ENCODE measurements at places on chromosomes 6 and 20.

DNA sequence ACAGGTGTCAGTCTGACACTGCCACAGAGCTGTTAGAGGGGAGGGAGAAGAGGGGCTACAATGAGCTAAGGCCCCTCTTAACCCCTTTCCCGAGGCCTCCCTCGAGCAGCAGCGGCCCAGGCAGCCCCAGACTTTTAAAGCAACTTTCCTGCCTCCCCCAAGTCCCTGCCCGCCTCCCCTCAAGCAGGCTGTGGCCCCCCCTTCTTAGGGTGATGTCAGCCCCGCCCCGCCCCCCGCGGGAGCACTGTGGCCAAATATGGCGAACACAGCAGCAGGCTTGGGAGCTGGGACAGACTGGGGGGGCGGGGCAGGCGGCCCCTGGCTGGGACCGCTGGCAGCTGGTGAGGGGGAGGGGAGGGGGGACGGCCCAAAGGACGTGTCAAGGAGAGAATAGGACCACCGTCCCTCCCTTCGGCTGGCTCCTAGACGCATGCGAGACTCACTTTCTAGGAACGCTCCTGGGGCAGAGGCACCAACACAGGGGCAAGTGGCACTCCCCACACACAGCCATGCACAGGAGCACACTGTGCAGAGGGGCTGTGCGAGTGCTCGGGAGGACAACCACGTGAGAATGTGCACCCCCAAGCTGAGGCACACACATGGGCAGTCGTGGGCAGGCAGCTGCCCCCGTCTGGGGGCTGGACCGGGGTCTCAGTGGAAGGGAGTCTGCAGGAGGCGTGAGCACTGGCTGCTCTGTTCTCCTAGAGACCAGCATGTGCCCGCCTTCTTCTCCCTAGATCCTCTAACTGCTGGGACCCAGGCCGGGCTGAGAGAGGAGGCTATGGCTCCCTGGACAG, 6.7 kb downstream of the TEAD3 start:
- DNase-seq = no peak

DNA sequence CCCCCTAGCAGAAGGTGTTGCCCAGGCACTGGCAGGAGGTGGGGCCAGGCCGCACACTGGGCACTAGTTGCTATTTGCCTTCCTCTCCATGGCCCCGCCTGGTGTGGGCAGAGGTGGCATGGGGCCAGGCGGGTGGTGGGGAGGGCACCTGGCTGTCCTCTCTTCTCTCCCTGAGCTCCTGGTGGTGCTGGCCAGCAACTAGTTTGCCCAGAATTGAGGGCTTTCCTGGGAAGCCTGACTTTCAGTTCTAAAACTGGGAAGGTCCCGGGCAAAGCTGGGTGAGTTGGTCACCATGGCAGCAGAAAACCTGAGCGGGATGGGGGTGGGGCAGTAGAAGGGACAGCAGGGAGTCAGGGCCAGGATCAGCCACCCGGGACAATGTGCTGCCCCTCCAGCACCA, 48.2 kb downstream of the RBM38 start:
- DNase-seq = no peak

- no peak for DNase-seq
Measured at GRCh38 chr6:5667737-5668136, 339.0 kb downstream of the NRN1 start.

- no peak for DNase-seq
Measured at GRCh38 chr6:40431706-40432105, 155.5 kb downstream of the LRFN2 start.

- no peak for DNase-seq
Measured at GRCh38 chr20:10367693-10367942, 66.4 kb downstream of the MKKS start.

- no peak for DNase-seq
Measured at GRCh38 chr20:32918296-32918695, 59.6 kb downstream of the EFCAB8 start.

- no peak for DNase-seq
Measured at GRCh38 chr20:25247000-25247517, 826 bp upstream of the PYGB start.

DNA sequence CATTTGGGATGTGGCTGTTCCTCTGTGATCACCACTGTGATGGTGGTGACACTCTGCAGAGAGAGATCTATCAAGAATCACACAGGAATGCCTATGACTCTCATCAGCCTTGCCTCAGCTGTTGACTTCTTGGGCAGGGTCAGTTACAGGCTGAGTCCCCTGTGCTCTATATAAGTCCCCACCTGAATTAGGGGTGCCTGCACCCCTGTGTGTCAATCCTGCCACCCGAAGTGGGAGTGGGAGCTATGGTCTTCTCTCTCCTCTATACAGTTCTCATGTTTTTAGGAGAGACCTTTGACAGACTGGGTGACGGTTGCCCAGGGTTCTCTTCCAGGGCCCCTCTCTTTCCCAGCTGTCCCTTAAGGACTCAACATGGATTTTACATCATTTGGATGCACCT, 173.8 kb downstream of the ZDHHC14 start:
- no peak for DNase-seq

DNA sequence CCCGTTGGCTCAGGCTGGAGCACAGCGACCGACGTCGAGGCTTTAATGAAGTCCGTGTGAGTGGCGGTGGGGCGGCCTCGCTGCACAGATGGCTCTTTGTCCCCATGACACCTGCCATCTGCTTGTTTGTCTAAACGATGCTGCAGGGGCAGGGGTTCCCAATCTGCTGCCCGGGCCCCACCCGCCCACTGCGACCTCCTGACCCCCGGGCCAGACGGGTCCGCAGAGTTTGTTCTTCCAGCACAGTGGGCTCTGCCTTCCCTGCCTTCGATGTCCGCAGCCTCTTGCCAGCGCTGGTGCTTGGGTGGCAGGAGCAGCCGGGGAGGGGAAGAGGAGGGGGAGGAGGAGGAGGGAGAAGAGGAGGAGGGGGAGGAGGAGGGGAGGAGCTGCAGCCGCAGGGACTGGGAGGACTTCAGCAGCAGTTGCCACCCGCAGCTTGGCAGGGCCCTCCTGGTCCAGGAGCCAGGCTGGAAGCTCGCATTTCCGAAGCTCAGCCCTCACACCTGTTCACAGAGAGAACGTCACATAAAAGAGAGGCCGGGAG, 210.0 kb downstream of the DLL1 start:
- no peak for DNase-seq

DNA sequence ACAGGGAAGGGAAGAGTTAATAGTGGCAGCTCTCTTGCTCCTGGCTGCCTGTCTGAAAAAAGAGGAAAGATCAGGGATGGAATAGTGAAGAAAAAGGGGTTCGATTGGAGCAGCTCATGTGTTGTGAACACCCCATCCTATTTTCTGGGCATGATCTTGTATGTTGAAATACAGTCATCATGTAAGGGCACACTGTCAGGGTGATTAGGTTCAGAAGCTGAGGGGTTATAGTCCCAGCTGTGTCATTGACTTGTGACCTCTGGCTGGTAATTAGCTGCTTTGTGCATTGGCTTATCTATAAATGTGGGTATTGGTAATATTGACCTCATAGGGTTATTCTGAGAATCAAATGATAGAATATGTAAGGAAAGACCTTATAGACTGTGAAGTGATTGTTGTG, 30.1 kb downstream of the PHF20 start:
- DNase-seq = no peak
